ENCODE measurements at places on chromosomes 2 and 18.

- DNase-seq: no peak
Observed at GRCh38 chr2:179234658-179235240, 29.9 kb downstream of the SESTD1 start.

GRCh38 chr2:20490300-20491181, 43.7 kb downstream of the RHOB start:
- no peak for DNase-seq

DNA sequence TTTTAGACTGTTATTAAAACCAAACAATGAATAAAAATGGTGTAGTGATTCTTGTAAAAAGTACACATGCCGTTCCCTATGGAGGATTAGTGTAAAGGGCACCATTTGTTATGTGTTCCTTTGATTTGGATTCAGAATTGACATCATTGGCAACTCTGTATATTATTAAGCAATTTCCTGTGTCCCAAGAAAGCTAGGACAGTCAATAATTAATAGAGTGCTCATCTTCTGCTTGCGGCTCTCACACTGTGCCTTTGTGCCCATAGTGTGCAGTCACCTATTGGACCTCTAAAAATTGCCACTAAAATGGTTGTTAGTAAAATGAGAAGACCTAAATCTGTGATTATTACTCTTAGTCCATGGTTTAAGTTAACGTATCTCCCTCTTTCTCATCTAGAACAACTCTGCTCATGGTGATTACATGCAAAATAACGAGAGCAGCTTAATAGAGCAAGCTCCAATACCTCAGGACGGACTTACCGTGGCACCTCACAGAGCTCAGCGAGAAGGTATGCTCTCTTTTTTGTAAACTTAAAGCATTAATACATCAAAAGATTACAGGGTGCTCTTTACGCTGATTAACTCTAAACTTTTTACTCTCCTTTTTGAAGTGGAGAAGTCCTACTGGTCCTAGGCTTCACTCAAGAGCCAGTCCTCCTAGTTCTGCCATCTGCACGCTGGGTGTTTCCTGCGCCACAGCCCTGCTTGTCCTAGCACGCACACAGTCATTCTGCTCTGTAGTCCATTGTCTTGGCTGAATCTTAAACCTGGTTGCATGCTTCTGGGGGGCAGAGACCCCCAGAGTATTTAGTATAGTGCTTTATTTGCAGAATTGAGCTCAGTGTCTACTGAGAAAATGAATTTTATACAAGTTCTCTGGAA, 16.7 kb downstream of the ZCCHC2 start:
- no peak for DNase-seq

- no peak for DNase-seq
Observed at GRCh38 chr18:76493213-76494161, 1.6 kb downstream of the ZNF516 start.

- DNase-seq: no peak
Observed at GRCh38 chr2:69589973-69590652, 53.4 kb downstream of the AAK1 start.

DNA sequence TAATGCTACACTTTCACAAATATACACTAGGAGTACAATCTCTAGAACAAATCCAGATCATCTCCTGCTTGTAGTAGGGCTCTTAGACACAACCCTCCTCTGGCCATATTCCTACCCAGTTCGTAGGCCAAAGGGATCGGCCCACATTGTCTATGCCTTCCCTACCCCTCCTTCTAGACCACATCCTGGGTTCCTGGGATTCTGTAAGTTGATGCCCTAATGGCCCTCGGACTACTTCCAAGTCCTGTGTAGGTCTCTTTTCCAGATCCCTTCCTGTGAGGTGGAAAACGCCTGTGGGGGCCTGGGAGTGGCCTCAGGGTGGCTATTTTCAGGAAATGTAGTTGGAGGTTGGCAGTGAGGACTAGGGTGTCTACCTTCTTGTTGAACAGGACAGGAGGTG, 289.7 kb downstream of the ZNF385B start:
- no peak for DNase-seq

DNA sequence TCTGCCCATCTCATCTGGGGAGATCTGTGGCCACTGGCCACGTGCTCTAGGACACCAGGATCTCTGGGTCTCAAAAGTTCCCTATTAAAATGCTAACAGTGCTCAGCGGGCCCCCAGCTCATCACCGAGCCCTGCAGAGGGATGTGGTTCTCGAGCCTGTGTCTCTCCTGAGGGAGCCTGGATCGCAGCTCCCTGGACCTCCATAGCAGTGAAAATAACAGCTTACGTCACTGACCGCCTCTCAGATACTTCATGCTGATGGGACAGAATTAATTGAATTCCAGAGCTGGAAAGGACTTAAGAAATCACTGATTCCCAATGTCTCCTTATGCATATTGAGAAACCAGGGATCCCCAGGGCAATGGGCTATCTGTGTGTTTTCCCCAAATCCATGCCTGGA, 90.0 kb downstream of the GALR1 start:
- DNase-seq: no peak

- DNase-seq: no peak
Observed at GRCh38 chr2:157902692-157903091, 26.6 kb upstream of the ACVR1 start.

DNA sequence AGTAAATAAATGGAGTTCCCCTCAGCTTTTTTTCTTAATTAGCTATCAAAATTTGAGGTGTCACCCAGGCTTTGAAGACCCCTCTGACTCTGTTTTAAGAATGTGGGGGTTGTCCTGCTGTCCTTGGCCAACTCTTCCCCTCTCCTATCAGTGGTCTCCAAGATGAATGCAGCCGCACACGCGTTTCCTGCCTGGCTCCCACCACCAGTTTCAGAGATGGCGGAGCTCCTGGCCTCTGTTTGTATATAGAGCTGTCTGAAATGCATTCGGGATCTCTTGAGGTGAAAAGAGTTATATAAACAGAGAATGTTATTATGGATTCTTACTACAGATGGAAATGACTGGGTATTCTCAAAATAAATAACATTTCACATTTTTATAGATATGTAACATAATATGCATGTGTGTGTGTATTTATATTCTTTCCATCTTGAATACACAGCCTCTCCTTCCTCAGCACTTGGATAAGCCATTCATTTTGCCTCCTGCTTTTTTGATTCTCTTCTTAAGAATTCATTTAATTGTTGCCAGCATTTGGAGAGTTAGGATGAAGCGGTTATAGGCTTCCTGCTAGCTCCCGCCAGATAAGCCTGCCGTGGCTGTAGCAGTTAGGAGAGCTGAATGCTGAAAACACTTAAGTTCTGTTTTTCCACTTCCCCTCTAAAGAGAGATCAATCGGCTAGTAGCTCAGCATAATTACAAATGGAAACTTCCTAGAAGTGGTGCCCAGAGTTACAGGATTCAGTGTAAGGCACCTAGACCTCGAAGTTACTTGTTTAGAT, 659.3 kb upstream of the FANCL start:
- no peak for DNase-seq

GRCh38 chr18:21747764-21748693, 7.4 kb downstream of the MIB1 start:
- no peak for DNase-seq

DNA sequence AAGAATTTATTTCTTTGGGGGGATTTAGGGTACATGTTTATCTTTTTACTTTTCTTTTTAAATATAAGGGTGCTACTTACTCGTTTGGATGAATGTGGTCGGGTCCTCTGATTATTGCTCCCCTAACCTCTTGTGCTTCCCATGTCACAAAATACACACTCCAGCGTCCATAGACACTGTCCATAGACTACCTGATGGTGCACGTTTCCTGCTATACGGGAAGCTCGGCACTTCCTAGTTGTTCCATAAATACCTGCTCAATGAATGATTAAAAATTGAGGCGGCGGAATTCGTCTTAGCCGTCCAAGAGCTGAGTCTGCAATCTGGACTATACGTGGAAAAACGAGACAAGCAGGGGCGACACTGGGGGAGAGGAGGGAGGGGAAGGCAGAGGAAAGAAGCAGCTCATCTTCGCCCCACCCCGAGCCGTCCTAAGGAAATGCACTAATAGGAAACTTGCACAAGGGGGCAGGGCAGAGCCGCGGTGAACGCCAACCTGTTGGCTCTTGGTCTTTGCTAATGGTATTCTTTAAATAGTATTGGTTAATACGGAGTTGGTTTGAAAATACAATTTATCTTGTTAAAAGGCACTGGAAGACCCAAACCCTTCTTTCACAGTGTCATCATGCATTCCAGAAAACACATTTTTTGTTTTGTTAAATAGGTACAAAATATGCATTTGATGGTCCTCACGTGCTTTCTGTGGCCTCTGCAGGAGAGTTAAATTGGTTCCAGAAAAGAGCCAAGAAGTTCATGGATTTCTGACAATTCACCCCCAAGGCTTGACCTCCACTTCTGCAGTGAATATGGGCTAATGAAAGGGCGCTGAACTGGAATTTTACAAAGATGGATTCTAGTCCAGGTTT, 73.0 kb upstream of the KCTD1 start:
- DNase-seq: no peak

DNA sequence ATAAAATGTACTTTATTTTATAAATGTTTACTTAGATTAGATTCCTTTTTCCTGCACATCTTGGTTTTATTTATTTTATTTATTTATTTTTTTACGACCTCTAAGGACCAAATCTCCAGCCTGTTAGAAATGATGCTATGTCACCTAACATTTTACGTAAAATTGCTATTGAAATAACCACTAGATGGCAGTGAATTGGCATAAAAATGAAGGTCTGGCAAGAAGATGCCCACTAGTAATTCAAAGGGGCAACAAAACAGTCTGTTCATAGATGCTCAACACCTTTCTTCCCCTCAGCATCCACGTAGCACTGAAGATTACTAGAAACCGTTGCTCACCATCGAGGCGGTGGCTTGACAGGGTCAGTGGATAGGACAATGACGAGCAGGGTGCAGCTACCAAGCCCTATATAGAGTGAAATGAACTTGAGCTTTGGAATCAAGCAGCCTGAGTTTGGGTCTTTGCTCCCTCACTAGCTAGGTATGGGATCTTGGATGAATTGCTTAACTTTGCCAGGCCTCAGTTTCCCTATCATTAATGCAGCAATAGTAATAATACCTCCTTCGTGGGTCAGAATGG, 128.7 kb upstream of the L3MBTL4 start:
- no peak for DNase-seq

DNA sequence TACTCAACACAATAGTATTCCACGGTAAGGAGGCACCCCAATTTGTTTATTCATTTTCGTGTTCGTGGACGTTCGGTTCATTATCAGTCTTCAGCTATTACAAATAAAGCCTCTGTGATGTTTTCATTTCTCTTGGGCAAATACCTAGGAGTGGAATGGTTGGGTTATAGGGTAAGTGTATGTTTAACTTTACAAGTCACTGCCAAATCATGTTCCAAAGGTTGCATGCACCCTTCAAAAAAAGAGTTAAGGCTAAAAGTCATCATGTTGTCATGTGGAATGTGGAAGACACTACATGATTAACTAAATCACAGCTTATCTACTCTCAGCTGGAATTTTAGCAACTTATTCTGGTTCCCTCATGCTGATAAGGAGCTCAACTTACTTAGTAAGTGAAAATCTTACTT, 15.8 kb downstream of the INO80C start:
- no peak for DNase-seq

- no peak for DNase-seq
Observed at GRCh38 chr18:10077986-10078385, 164.2 kb downstream of the VAPA start.

GRCh38 chr2:222506230-222506935, 82.0 kb downstream of the SGPP2 start:
- no peak for DNase-seq

DNA sequence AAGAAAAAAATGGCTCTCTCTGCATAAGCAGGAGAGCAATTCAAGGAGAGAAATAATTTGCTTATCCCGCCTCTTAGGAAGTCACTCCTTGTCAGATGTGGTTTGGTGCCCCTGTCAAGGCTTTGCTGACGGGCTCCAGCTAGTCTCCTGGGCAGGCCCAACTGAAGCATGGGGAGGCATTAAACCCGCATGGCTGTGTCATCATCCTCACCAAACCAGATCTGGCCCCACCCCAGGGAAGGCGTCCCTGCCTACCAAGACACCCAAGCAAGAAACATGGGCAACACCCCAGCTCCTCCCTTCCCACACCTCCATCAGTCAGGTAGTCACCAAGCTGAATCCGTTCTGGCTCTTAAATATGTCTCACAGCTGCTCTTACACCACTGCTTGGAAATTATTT, 108.0 kb downstream of the SGPP2 start:
- no peak for DNase-seq

DNA sequence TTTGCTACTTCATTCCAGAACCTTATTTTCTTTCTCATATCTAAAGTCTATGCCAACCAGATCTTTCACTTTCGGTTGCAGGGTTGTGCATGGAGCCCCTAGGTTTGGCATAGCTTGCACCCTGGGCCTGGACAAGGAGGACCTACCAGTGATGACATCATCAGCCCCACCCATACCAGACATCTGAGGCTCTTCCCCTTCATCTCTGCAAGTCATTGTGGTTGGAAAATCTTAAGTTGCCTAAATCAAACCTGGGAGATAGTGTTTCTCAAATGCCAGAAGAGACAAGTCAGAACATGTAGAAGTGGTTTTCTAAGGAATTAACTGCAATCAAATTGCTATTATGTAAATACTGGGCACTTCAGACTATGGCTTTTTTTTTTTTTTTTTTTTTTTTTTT, 363.3 kb downstream of the ZNF516 start:
- no peak for DNase-seq

DNA sequence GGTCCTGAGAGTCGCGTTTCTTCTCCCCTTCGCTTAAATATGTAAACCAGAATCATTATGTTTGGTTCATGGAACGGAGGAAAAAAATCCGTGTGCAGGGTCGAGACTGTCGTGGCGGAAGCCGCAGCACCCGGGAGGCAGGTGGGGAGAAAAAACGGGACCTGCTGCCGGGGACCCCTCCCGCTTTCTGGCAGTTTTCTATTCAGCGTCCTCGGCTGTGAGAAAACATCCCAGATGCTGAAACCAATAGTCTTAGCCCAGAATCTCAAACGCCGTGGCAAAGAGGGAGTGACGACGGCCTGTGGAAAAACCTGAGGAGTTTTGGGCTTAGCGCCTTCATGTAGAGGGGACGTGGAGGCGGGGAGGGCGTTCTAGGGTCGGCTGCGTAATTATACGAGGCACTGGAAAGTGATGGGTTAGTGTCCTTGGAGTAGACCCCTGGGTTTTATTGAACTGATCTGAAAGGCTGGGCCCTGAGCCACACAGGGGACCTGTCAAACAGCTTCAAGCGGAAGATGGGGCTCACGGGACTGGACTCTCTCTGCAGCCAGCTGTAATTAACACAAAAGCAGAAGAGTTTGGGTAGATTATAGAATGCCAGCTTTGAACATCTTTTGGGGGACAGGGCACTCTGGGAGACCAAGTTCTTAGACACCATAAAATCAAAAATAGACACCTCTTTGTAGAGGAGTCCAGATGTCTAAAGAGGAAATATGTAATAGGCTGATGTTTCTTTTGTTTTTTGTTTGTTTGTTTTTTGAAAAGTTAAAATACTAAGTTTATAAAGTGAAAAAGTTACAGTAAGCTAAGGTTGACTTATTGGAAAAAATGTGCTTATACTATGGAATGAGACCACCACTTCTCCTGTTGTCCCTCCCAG, 834 bp upstream of the BUB1 start:
- DNase-seq: no peak

GRCh38 chr2:127104881-127105655, 1.9 kb downstream of the BIN1 start:
- DNase-seq: no peak

- DNase-seq: no peak
Observed at GRCh38 chr2:66073172-66073571, 361.8 kb upstream of the MEIS1 start.
